ENCODE measurements at places on chromosomes 16 and 17.

DNA sequence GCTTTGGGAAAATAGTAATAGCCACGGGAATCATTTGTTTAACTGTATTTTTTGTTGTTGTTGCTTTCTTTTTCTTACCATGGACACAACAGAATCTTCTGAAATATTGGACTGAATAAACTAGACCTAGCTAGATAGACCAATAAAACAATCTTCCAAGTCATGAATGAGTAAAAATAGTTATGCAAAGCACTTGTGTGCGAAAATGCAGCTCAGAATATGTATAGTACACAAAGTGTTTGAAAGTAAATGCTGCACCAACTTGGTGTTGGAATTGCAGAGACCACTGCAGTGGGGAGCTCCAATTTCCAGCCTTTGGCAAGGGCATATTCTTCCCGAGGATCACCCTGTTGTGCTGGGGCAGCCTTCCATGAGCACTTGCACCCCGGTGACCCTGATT lies 68.0 kb downstream of the AATF start:
- DNase-seq = no peak

DNA sequence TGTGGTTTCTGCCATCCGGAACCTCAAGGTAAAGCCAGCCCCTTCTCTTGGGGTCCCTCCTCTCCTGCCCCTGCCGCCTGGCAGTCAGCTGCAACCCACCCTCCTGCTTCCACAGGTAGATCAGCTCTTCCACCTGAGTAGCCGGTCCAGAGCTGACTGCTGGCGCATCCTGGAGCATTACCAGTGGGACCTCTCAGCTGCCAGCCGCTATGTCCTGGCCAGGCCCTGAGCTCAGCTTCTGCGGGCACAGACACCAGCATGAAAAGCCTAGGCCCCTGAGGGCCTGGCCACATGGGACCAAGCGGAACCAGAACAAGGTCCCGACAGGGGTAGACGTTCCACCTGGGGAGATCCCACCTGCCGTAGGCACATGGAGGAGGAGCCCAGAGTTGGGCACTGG lies 5.5 kb downstream of the PLSCR3 start:
- peak; percentile 8 for DNase-seq

- no peak for DNase-seq
Measured at GRCh38 chr16:22968931-22969330, 155.0 kb downstream of the HS3ST2 start.

DNA sequence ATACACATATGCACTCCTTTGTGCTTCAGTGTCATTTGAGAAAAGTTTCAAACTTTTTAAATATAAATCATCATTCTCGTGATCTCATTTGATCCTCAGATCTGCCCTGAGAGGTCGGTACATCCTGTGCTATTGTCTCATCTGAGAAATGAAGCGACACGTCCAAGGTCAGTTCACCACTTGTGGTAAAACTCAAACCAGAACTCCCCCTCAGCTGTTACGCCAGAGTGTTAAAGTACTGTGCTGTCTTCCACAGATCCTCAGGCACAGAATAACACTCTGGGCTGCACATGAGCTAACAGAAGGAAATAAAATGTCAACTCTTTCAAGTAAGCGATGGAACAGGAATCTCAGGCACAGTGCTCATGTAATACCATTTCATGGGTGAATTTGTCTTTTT lies 31.4 kb downstream of the ANKFN1 start:
- DNase-seq = no peak

DNA sequence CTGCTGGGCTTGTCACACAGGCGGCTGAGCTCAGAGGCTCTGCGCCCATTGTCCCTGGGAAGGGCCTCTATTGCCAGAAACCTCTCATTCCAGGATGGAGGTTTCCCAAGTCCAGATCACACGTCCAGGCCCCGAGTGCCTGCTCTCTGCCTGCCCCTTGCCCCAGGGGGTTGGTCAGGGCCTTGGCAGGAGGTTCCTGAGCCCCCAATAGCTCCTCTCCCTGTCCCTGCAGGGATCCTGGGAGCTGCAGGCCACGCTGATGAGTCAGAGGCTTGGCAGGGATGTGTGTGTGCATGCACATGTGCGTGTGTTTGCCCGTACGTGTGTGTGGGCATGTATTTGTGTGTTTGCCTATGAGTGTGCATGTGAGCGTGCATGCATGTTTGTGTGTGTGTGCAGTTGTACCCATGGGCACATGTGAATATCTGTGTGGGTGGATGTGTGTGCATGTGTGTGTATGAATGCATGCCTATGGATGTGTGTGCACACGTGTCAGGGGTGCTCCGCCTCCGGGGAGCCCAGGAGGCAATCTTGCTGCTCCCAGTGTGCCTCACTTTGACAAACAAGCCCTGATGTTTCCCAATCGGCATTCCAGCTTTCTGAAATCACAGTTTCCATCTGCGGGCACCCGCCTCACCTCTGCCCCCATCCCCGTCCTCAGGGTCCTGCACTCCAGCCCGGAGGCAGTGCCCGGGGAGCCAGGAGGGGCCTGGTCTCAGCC lies 98.4 kb upstream of the GSE1 start:
- DNase-seq = no peak

- peak; percentile 21 for DNase-seq
Measured at GRCh38 chr17:72118335-72119076, 2.3 kb upstream of the SOX9 start.

- no peak for DNase-seq
Measured at GRCh38 chr16:15495898-15496297, 61.5 kb downstream of the BMERB1 start.

- no peak for DNase-seq
Measured at GRCh38 chr16:35725949-35726348, 2266.5 kb downstream of the TP53TG3F start.

- no peak for DNase-seq
Measured at GRCh38 chr16:72983728-72984350, 64.1 kb downstream of the ZFHX3 start.

- no peak for DNase-seq
Measured at GRCh38 chr17:81378941-81379511, 16.2 kb upstream of the BAHCC1 start.

- DNase-seq = no peak
Measured at GRCh38 chr16:49340466-49340865, 33.1 kb upstream of the C16orf78 start.

- no peak for DNase-seq
Measured at GRCh38 chr17:32920293-32920692, 7.7 kb upstream of the TMEM98 start.

DNA sequence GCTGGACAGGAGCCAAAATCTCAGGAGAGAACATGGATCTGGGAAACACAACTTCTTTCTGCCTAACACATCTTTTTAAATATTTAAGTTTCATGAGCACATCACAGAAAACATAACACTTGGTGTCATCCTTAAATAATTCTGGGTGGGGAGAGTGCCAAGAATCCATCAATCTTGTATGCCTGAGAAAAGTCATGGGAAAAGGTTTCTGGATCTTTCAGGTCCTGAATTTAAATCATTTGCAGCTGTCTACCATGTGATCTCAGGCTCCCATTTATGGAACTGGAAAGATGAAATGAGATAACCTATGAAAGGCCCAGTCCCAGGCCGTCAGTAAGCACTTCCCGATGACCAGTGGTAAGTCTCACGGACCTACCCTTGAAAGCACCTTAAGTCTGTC lies 15.1 kb downstream of the CDH11 start:
- no peak for DNase-seq

DNA sequence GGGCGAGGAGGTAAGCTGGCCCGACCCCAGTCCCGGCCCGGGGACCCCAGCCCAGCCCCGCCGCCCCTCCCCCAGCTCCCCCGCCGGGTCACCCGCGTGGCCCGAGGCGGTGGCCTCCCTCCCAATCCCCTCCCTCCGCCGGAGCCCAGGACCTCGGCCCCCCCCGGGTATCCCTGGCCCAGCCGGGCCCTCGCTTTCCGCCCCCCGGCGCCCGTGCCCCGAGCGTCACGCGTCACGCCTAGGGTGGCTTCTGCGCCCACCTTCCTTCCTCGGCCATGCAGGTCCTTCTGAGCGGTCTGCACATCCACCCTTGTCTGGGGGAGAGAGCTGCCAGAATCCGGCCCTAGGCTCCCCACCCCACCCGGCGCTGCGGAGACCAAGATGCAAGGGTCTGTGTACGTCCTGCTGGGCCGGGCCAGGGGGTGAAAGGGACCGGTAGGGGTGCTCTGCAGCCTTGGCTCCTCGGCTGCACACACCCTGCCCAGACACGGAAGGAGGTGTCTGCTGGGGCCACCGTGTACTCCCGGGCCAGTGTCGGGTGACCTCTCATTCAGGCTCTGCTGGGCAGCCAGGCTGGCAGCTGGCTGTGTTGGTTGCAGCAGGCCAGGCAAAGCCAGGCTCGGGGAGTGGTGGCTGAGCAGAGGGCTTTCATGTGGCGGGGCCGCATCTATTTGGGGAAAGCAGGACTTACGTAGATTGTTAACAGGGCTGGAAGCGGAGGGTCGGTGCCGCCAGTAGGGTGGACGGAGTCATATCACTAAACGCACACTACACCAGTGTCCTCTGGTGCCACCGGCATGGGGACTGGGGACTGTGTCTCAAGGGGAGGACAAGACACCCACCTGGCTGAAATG lies 754 bp downstream of the RAB11FIP4 start:
- peak; percentile 38 for DNase-seq

DNA sequence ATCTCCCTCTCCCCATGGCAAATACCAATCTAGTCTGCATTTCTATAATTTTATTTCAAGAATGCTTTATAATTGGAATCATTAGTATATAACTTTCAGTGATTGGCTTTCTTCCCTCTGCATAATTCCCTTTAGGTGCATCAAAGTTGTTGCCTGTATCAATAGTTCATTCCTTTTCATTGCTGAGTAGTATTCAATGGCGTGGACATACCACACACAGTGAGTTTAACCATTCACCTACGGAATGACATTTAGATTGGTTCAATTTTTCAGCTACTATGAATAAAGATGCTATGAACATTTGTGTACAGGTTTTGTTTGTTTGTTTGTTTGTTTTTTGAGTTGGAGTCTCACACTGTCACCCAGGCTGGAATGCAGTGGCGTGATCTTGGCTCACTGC lies 9.7 kb downstream of the OTOA start:
- DNase-seq = no peak

DNA sequence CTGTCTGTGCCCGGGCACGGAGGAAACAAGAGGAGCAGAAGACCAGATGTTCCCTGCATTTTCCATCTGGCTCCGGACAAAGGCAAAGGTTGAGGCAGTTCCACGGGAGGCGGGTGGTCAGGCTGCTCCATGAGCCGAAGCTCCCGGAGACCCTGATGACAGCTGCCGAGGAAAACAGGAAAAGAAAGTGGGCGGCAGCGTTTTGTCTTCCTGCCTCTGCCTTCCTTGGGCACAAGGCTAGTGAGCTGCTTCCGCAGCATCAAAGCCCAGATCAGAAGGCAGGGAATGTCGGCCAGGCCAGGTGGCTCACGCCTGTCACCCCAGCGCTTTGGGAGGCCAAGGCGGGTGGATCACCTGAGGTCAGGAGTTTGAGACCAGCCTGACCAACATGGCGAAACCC lies 16.2 kb downstream of the SLC43A2 start:
- no peak for DNase-seq

- no peak for DNase-seq
Measured at GRCh38 chr17:18079543-18079942, 8.2 kb upstream of the DRG2 start.

- DNase-seq = no peak
Measured at GRCh38 chr17:82161216-82161615, 51.4 kb downstream of the CCDC57 start.

DNA sequence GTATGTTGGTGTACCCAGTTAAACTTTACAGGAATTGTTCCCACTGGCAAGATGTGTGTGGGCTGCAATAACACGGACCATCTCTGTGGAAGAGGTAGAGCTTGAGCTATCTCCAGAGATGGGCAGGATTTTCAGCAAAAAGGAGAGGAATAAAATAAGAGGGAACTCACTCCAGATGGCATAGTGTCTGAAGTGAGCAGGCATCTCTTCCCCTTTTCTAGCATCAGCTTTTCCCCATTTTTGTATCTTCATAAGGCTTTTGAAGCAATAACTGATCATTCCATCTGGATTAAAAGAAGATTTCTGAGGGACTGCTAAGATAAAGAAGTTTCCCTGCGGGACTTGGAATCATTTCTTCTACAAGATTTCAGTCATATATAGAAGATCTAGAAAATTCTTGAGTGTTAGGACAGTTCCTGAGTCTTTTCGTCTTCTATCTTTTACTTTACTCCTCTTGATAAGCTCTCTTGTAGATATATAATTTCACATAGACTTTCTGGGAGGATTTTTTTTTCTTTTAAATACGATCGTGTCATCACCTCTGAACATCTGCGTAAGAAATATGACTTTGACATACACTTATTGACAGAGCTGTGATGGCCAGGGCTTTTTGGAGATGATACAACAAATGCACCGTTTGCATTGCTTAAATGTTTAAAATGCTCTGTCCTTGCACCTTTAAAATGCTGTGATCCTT lies 2.1 kb downstream of the CPD start:
- DNase-seq = peak; percentile 25

DNA sequence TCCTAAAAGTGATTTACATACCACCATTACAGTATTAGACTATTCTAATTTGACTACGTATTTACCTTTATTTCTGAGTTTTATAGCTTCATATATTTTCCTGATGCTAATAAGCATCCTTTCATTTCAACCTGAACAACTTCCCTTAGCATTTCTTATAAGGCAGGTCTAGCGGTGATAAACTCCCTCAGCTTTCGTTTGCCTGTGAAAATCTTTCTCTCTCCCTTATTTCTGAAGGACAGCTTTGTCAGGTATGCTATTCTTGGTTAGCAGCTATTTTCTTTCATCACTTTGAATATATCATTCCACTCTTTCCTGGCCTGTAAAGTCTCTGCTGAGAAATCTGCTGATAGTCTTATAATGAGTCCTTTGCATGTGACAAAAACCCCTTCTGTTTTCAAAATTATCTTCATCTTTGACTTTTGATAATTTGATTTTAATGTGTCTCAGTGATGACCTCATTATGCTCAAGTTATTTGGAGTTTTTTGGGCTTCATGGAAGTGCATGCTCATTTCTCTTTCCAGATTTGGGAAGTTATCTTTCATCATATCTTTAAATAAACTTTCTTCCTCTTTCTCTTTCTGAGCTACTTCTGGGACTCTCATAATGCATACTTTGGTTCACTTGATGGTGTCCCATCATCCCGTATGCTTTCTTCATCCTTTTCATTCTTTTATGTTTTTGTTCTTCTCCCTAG lies 285.4 kb upstream of the PMFBP1 start:
- DNase-seq = no peak

- peak; percentile 62 for DNase-seq
Measured at GRCh38 chr17:55175788-55176427, 88.9 kb upstream of the HLF start.

DNA sequence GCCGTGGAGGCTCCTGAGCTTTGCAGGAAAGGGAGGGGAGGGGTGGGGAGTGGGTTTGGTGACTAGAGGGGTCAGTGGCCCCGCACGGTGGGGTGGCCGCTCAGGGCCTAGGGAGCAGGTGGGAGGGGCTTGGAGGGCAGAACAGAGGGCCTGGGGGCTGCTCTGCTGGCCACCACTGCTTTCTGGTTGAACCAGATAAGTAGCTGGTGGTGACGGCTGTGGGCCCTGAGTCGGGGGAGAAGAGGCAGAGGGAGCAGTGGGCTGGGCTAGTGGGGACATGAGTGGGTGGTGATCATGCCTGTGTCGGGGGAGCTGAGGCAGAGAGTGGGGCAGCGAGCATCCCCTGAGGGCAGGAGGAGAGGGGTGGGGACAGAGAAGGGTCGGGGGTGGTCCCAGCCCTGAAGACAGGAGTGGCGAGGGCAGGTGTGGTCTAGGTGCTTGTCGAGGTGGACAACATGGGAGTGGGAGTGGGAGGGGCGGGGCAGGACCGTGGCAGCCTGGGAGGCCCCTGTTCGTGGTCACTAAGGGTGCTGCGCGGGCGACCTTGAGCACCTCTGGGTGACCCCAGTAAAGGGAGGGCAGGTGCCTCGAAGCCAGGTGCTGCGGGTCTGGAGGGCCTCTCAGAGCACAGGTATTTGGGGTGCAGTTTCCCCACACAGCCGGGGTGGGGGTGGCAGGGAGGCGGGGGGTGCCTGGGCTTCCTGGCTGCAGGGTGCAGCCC lies 6.3 kb upstream of the CD7 start:
- no peak for DNase-seq

Measured in B cell (primary cell).